Activated CD4-positive, alpha-beta T cell treated with anti-CD3 and anti-CD28 coated beads, Interleukin-2, amount 50 U/mL, for 16 hours (primary cell): ENCODE measurements at places on chromosomes 4 and X.

- no peak for DNase-seq
These were observed 54.5 kb downstream of the POLA1 start for GRCh38 chrX:24748196-24748595.

DNA sequence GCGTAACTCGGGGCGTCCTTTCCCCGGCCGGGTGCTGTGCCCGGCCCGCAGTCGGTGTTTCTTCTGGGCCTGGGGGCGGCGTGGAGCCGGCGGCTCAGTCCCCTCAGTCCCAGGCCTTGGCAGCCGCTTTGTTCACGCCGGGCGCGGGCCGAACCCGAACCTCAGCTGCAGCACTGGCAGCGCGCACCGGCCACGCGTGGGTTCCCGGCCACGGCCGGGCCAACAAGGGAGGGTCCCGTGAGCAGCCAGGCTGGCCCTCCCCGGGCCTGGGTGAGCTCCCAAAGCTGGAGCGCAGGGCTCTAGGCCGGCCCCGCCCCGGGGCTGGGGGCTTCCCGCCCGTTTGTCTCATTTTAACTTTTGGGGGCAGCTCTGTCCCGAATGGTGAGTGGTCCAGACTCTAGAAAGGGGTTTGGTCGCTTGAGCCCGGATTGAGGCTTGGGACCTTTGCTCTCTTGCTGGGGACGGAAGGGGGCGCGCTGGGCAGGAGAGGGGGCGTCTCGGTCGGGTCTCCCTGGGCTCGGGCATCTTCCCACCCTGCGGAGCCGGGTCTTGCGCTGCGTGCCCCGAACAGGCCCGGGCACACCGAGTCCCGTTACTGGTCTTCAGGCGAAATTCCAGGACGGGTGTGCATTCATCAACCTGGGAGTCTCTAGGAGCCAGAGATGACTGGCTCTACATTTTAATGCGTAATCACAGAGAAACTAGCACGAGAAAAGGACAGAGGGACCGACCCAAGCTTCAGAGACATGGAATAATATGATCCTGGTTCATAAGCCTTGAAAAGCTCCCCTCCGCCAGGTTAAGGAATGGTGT is 177.1 kb downstream of the CBR4 start:
- DNase-seq, result no peak

GRCh38 chr4:129218360-129218759 is 122.4 kb downstream of the C4orf33 start:
- no peak for DNase-seq

- no peak for DNase-seq
These were observed 55.7 kb downstream of the METTL14 start for GRCh38 chr4:118740869-118741268.

DNA sequence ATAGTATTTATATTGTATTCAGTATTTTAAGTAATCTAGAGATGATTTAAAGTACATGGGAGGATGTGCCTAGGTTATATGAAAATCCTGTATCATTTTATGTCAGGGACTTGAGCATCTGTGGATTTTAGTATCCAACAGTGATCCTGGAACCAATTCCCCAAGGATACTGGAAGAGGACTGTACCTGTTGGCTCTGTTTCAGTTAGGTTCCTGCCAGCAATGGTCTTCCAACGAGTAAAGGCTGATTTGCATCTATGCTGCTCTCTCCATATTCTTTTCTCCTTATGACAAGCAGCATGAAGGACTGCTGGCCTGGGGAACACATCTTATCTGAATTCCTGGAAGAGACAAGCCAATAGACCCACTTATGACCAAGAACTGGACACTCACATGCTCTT is 34.9 kb downstream of the ASB9 start:
- DNase-seq, result no peak

GRCh38 chr4:87974856-87975462 is 555 bp upstream of the SPP1 start:
- DNase-seq, result no peak

DNA sequence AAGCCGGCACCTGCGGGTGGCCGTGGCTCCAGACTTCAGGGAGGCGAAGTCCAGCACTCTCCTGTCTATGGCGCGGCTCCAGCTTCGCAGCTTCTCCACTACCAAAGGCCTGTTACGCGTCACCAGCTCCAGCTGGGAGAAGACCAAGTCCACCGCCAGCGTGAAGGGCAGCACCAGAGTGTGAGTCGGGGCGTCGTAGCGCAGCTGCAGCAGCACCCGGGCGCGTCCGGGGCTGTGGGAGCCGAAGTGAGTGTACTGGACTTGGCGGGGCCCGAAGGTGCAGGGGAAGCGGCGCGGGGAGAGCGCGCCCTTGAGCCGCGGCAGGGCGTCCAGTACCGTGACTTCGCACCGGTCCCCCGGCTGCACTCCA is 444 bp downstream of the FREM3 start:
- no peak for DNase-seq

DNA sequence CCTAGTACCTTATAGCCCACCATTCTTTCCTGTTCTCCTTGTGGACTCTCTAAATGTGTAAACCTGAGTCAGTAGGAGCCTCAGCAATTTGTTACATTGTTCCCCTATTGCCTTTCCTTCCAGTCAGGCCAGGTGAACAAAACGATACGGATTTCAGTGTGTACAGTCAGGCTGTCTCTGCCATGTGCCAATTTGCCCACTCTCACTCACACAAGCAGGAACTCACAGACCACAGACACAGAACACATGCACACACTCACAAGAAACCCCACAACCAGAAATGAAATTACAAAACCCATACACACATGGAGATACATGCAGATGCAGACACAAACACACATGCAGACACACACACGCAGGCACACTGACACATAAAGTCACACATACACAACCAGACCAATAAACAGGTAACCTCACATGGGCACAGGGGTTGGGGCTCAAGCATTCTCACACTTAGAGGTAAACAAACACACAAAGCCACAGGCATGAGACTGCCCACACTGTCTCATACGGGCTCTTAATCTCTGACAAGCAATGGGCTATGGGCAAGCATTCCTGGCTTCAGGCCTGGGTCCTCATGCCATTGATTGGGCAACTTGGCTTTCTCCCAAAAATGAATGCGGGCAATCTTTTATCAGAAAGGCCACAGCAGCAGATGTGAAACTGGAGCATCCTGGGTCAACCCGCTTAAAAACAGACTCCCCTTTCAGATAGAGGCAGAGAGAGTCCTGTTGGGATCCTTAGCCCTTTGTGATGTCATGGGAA is 68.7 kb downstream of the NBDY start:
- no peak for DNase-seq

- no peak for DNase-seq
These were observed 56.7 kb downstream of the PPP3CA start for GRCh38 chr4:101290654-101291053.

DNA sequence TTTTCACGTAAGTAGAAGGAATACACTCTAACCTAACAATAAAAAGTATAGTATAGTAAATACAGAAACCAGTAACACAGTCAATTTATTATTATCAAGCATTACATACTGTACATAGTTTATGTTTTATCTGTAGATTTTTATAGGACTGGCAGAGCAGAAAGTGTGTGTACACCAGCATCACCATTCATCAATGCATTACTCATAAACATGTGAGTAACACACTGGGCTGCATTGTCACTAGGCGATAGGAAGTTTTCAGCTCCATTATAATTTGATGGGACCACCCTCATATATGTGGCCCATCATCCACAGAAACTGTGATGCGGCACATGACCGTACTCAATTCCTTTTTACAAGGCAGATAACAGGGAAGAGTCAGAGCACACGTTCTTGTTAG is 137.8 kb upstream of the RBPJ start:
- no peak for DNase-seq

DNA sequence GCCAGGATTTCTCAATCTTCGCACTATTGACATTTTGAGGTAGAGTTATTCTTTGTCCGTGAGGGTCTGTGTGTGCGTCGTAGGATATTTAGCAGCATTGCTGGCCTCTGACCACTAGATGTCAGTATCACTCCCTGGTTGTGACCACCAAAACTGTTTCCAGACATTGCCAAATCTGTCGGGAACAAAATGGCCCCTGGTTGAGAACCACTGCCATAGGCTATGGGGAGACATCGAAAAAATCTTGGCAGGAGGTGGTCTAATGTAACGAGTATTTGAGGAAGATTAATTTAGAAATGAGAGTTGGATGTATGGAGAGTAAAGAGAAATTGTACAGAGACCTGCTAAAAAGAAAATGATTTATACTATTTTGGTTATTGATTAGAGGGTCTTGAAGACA is 108.4 kb downstream of the DOCK11 start:
- peak; percentile 56 for DNase-seq

- DNase-seq, result no peak
These were observed 182.3 kb downstream of the BANK1 start for GRCh38 chr4:101972791-101973190.

DNA sequence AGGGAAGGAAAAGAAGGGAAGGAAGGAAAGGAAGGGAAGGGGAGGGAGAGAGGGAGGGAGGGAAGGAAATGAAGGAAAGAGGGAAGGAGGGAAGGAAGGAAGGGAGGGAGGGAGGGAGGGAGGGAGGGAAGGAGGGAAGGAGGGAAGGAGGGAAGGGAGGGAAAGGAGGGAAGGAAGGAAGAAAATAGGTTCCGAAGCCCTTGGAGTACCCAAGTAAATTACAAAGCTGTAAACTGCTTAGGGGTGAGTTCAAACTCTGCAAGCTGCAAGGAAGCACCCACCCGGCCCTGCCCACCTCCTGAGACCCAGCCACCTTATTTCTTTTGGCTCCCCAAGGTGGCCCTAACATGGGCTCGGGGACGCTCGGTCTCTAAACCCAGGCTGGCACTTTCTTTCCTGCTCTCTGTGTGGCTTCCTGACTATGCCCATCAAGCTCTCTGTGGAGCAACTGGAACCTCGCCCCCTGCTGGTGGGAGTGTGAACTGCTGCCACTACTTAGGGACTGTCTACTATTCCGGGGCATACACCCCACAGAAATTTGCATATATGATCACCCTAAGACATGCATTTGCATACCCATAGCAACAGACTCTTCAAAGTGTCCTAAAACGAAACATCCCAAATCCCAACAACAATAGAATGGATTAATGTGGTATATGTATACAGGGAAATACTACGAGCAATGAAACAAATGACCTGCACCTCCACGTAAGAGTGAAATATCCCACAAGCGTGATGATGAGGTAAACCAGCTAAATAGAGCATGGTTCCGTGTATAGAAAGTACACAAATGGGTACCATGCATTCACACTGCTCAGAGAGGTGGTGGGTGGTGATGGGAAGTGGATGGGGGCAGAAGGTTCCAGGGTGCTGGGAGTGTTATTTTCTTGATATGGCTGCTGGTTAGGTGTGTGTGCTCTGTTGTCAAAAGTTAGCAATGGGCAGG is 151.7 kb upstream of the TBL1X start:
- DNase-seq, result peak; percentile 78

DNA sequence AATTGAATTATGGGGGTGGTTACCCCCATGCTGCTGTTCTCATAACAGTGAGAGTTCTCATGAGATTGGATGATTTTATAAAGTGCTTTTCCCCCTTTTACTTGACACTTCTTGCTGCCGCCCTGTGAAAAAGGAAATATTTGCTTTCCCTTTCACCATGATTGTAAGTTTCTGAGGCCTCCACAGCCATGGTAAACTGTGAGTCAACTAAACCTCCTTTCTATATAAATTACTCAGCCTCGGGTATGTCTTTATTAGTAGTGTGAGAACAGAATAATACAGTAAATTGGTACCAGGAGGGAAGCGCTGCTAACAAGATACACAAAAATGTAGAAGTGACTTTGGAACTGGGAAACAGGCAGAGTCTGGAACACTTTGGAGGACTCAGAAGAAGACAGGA is 1070.8 kb downstream of the FAM133A start:
- peak; percentile 37 for DNase-seq

- DNase-seq, result no peak
These were observed 34.9 kb upstream of the CRMP1 start for GRCh38 chr4:5927747-5928146.

DNA sequence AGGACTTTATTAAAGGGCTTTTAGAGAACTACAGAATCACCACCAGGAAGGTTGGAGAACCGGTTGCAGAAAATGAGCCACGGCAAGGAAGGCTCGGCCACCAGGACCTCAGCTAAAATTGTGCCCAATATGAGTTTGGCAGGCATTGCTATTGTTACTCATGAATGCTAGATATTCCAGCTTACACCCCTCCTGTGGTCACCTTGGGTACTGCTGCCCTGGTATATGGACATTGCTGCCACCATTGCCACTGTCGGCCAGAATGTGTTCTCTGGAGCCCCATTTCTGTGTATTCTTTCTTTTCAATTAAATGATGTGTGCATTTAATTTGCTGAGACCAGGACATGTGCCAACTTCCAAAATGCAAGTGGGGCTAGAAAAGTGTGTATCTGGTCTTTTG is 626.7 kb upstream of the BOD1L1 start:
- no peak for DNase-seq

GRCh38 chr4:53522334-53522733 is 69.0 kb downstream of the LNX1 start:
- no peak for DNase-seq

GRCh38 chr4:41418444-41418843 is 119.5 kb upstream of the LIMCH1 start:
- DNase-seq, result no peak

DNA sequence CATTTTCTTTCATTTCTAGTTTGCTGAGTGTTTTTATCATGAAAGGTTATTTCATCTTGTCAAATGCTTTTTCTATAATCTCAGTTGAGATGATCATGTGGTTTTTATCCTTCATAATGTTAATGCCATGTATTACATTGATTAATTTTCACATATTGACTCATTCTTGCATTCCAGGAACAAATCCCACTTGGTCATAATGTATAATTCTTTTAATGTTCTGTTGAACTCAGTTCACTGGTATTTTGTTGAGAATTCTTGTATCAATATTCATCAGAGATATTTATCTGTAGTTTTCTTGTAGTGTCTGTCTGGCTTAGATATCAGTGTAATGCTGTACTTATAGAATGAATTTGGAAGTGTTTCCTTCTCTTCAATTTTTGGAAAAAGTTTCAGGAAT is 16.7 kb upstream of the LHFPL1 start:
- no peak for DNase-seq

DNA sequence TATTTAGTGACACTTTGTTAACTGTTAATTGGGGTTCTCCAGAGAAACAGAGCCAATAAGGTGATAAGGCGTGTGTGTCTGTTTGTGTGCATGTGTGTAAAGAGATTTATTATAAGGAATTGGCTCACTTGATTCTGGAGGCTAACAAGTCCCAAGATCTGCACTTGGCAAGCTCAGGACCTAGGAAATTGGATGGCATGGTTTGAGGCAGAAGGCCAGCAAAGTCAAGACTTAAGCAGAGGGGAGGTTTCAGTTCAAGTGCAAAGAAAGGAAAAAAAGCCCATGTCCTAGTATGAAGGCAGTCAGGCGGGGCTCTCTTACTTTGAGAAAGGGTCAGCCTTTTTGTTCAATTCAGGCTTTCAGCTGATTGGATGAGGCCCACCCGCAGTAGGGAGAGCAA is 314.1 kb downstream of the BMPR1B start:
- DNase-seq, result no peak

GRCh38 chrX:78514852-78515251 is 144.3 kb downstream of the RTL3 start:
- DNase-seq, result peak; percentile 65

GRCh38 chr4:17128268-17128667 is 229.8 kb upstream of the LDB2 start:
- no peak for DNase-seq

DNA sequence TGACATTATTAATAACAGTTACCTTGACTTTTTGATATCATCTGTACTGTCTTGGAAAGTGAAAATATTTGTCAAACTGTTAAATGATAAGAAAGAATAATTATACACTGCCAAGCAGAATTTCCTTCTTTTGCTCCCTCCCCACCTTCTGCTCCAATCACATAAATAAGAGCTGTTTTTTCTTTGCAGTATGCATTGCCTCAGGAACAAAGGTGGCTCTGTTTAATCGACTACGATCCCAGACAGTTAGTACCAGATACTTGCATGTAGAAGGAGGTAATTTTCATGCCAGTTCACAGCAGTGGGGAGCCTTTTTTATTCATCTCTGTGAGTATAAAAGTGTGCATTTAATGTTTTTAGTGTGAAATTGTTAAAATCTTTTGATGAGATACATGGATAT is 66.1 kb downstream of the CCKAR start:
- no peak for DNase-seq
